ENCODE measurements at places on chromosomes 2 and 18.

- DNase-seq = no peak
Measured at GRCh38 chr18:58268849-58269248, 224.8 kb downstream of the NEDD4L start.

- DNase-seq = no peak
Measured at GRCh38 chr18:50065527-50065926, 129.4 kb downstream of the MYO5B start.

DNA sequence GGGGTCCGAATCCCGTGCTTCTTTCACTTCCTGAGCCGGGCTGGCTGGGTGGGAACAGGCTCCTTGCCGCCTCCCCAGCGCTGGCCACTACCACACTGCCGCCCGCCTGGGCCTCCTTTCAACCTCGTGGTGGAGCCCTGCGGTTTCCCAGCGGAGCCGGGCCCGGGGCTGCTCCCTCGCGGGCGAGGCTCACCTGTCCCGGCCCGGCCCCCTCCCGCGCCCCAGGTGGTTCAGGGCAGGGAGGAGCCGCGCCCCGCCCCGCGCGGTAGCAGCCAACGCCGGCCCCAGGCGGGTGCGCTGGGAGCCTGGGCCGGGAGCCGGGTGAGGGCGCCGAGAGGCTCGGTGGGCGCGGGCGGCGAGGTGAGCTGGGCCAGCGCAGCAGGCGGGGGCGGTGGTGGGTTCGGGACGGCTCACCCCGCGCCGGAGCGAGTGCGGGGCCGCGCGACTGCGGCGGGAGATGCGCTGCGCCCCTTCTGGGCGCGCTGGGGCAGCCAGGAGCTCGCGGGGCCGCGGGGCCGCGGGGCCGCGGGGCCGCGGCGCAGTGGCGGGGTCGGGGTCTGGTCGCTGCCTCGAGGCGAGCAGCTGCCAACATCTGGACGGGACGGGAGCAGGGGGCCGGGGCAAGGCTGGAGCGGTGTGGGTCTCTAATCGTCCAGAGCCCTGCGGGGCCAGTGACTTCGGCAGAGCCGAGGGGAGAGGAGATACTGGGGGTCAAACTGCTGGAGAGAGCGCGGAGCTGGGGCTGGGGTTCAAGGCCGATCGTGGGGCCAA, at the start of gene LYPD6B:
TSS of gene LYPD6B (plus strand) at position 258 of the 771 bp plus-strand sequence. CDS start 92,250 bp downstream, outside the sequence.
- DNase-seq = no peak

DNA sequence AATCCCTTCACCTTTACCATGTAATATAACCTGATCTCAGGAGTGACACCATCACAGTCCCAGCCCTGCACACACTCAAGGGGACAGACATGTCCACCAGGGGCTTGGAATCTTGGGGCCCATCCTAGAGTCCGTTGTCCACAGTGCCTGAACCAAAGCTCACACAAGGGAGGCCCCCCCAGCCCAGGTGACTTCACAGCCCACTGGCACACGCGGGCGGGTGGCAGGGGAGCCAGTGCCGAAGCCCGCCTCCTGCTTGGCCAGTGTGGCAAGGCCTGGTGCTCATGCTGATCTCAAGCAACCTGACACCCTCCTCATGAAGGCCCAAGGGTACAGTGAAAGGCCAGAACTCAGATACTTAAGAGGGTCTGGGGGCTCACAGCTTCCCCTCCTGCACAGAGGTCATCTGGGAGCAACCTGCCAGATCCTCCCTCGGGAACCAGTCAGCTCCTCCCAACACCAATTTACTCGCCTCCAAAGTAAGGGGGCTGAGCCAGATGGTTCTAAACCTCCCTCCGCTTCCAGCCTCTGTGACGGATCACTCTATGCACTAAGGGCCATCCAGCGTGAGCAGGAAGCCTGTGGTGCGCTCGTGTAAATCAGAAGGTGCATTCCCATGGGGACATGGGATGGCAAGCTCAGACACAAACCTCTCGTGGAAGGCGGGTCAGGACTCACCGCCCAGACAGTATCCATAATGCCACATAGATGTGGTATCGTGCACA, 3.2 kb upstream of the RAB17 start:
- DNase-seq = no peak

GRCh38 chr2:67858886-67859285, 203.9 kb downstream of the C1D start:
- DNase-seq = no peak

GRCh38 chr2:42013409-42013808, 34.4 kb upstream of the PKDCC start:
- no peak for DNase-seq

DNA sequence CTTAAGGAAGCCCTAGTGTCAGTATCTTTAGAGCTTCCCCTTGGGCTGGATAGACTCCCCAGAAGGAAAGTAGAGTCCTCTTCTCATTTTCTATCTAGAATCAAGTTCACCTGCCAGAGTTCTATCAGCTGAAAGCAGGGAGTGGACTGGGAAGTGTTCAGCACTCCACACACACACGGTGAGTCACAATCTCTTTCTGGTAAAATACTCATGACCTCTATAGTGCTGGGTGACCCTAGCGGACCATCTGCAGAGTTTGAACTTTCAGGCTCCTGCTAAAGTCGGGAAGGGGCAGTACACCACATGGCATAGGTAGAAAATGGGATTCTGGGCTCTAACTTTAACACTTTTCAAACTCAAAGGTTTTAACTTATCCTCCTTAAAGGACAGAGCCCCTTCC, 43.3 kb downstream of the SAP130 start:
- DNase-seq = no peak

DNA sequence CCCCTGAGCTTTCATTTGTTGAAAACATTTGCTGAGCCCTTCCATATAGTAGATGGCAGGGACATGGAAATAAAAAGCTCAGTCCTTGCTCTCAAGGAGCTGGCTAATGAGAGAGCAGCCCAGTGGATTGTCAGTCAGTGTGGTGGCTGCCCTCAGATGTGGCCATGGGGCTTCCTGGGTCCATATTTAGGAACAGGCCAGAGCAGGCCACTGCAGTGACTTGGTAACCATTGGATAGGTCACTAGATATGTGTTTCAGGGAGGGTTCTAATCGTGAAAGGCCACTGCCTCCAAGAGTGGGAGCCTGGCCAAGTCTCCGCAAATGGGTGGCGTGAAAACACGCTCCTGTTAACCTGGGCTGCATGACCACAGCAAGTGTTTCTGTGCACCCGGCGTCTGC, 37.4 kb downstream of the NPAS2 start:
- no peak for DNase-seq

DNA sequence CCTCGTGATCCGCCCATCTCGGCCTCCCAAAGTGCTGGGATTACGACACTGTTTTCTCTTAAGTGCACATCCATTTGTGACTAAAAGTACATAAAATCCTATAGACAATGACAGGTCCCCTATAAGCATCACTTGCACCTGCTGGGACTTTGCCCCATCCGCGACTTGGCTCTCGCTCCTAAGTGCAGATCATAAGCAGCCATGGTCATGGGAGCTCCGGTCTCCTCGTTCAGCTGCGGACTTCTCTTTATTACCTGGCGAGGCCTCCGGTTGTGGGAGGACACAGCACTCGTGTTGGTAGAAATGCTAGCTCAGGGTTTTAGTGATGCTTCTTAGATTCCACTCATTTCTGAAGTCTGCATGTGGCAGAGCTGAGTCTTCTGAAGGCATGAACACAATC, 92.7 kb upstream of the ST6GAL2 start:
- no peak for DNase-seq

GRCh38 chr2:144489315-144489916, 30.5 kb downstream of the ZEB2 start:
- DNase-seq = no peak

GRCh38 chr2:25470806-25471205, 129.1 kb upstream of the DNMT3A start:
- no peak for DNase-seq

GRCh38 chr2:84442888-84443287, 16.2 kb downstream of the SUCLG1 start:
- no peak for DNase-seq

DNA sequence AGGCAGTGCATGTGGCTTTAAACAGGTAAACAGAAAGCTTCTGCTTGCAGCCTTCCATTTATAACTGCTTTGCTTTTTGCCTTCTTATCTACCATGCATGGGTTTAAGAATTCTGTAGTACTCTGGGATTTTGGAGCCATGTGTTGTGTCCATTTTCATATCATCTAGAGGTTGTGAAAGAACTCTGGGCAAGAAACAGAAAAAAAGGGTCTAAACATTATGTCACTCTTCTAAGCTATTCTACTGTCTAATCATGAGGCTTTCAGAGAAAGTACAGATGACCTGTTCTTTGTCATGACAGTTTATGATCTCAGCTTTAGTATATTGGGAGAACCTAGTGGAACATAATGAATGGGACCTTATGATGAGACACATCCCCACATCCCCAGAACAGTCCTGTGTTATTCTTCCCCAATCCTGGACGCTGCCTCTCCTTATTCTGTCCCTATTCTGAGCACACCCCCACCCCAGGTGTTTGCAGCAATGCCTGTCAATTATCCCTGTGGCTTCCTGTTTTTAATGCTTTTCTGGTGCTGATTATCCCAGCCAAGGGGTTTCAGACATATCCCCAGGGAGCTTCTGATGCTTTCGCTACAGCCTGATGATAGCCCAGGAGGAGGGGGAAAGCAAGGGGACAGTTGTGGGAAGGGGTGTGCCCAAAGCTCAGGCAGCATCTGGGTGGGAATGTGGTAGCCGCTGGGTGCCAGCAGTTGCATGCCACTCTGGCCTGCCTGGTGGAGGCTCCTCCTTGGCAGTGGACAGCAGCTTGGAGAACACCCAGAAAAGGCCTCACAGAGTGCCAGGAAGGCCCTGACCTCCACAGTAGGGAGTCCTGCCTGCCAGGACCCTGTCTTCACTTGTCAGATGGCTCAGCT, 169.5 kb upstream of the MAP3K20 start:
- no peak for DNase-seq

DNA sequence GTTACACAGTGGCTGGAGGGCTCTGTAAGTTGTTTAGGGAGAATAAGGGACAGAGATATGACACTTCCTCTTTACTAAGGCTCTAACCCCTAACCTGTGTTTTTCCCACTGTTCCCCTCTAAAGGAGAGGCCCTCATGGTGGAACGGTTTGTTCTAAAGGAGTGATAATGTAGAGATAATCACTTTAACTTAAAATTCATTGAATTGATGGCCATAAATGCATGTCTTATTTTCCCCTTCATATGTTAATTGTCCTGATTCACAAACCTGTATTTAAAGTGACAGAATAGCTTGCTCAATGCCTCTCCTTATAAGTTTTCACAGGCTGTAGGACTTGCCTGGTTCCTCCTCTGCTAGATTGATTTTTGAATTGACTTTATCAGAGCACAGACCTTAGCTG, at the start of gene SERPINB12:
TSS of gene SERPINB12 (plus strand) at position 301 of the 400 bp plus-strand sequence. CDS start 13,791 bp downstream, outside the sequence.
- no peak for DNase-seq

DNA sequence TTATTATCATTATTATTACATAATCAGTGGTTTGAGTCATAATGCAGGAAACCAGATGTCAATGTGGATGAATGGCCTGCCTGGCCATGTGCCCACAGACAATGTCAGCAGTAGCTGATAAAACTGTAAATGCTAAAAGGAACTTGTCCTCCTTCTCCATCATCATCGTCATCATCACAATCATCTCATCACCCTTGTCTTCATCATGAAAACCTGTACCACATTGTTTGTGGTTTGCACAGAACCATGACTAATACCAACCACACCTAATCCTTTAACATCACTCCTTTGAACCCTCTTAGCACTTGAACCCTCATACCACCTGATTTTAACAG, 96.0 kb downstream of the HNMT start:
- DNase-seq = no peak

GRCh38 chr2:30708491-30709290, 98.6 kb downstream of the CAPN13 start:
- DNase-seq = no peak

DNA sequence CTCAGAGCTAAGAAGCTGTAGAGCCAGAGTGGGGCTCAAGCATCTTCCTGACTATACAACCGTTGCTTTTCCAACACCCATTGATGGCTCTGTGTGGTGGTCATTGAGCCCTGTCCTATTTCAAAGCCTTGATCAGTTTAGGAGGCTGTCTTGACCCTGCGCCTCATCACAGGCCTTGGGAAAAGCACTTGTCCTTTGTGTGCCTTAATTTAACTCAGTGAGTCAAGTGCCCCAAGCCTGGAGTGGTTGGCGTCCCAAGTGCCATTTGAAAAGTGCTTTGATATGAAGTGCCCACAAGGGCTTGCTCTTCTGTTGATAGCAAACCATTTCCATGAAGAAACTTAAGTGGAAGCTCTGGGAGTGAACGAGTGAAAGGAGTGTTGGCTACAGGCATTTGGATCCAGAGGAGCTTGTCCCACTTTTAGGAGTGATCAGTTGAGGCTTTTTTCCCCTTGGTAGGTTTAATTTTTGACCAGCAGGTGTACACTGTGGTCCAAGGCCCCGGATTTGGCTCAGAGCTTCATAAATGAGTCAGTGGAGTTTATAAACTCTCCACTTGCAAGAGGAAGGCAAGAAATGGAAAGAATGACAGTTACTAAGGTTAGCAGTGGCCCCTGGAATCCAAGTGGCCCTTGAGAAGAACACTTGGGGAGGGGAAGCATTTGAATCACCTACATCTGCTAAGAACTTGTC, 50.3 kb downstream of the ACTR2 start:
- DNase-seq = no peak

DNA sequence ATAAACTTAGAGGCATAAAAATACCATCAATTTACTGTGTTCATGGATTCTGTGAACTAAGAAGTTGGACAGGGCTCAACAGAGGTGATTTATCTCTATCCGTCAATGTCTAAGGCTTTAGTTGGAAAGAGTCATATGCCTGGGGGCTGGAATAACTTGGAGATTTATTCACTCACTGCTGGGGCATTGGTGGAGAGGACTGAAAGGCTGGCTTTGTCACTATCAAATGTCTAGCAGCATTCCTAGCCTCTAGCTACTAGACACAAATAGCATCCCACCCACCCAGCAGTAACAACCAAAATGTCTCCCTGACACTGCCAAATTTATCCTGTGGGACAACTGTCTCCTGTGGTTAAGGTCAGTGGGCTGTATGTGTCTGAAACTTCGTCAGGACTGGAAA, 71.0 kb downstream of the EVA1A start:
- no peak for DNase-seq

DNA sequence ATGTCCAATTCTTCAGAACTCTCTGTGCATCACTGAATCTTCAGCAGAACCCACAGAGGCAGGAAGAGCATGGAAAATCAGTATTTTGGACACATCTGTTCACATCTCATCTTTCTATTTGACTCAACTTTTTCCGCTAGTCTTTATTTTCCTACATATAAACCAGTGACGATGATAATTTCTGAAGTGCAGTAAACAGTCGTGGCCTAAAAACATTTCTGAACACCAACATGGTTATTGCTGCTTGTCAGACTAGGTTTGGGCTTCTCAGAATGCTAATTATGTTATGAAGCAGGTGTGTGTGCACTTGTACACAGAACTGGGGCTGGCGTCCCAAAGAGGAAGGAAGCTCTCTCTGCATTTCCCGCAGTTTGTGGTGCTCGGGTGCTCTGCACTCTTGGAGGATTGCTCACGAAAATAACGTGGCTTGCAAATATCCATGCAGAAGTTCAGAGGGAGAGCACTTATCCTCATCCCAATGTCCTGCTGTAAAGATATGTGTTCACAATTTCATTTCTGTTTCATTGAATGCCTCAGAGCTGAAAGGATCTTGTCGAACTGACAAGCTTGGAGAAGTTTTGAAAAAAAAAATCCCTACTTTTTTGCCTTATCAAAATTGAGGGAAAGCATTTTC, 50.8 kb downstream of the EDAR start:
- no peak for DNase-seq
